ENCODE measurements at places on chromosomes 2 and 18.

GRCh38 chr2:240200230-240201051 lies 60.0 kb upstream of the OTOS start:
- DNase-seq, result no peak

GRCh38 chr2:112087346-112088020 lies 32.4 kb downstream of the TMEM87B start:
- no peak for DNase-seq

DNA sequence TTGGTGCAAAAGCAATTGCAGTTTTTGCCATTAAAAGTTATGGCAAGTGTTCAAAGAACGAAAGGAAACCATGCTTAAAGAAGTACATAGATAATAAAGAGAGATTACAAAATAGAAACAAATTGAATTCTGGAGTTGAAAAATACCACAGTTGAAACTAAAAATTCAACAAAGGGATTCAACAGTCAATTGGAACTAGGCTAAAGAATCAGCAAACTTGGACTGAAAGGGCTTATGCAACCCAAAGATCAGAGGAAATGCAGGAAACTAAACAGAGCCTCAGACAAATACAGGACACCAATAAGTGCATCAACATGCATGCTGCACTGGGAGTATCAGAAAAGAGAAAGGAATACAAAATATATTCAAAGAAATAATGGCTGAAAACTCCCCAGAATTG lies 40.3 kb downstream of the UXS1 start:
- no peak for DNase-seq

DNA sequence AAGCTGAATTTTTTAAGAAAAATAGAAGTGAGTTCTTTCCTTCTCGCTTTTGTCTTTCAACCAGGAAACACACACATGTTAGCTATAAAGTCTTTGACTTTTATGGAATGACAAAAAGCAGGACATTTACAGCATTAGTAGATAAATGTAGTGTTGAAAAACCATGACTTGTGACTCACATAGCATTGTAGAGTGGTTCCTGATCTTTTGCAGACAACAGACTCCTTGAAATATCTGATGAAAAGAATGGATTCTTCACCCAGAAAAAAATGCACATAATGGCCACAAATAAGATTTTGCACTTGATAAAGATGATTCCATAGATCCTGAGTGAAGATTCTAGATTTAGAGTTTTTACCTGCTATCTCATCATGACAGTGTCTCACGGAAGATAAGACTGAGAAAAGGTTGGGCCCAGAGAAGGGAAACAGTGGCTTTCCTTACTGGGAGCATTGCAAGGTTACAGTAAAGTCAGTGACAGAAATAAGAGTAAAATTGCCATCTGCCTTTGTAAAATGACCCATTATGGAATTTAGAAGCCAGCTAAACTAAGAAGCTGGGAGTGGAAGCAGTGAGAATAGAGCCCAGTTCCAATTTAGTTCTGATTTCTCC lies 14.0 kb downstream of the SMARCAL1 start:
- DNase-seq, result no peak

DNA sequence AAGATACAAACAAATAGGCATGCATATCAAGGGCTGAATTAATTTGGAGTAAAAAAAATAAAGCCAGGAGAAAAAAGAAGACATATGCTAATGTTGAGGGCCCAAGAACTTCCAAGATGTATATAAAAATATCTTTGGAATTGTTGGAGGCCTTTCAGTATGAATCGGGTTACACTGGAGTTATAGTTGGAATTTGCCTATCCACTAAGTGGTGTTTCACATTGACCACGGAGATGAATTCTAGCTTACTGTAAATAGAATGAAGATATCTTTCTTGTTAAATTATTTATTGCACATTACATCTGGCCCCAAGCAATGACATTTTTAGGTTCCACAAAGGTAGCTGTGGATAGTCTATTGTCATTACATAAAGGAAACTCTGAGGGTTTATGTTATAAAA lies 38.5 kb upstream of the TRIB2 start:
- DNase-seq, result no peak

DNA sequence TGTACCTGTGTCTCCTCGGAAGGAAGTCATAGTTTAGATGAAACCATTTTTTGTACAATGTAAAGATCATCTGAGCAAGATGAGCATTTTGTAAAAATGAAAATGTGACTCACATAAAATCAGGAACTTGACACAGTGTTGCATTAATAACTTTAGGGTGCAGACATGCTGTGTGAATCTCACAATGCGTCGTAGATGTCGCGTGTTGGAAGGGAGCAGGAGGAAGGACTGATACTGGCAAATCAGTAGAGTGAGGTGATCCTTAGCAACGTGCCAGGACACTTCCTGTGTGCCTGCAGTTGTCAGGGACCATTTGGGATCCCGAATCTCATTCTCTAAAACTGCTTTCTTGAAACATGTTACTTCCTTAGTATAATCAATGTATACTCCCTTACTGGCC lies 103.1 kb downstream of the SH3BP4 start:
- DNase-seq, result no peak

GRCh38 chr2:195656859-195657633 lies at the start of gene SLC39A10:
Gene SLC39A10 (plus strand): TSS chr2:195657226. CDS start chr2:195680043, 22,817 bp downstream.
- DNase-seq, result peak; percentile 97

- DNase-seq, result peak; percentile 81
Measured at GRCh38 chr2:191166111-191166755, 15.4 kb upstream of the STAT4 start.

- DNase-seq, result no peak
Measured at GRCh38 chr2:150872756-150873395, 385.4 kb upstream of the RND3 start.

DNA sequence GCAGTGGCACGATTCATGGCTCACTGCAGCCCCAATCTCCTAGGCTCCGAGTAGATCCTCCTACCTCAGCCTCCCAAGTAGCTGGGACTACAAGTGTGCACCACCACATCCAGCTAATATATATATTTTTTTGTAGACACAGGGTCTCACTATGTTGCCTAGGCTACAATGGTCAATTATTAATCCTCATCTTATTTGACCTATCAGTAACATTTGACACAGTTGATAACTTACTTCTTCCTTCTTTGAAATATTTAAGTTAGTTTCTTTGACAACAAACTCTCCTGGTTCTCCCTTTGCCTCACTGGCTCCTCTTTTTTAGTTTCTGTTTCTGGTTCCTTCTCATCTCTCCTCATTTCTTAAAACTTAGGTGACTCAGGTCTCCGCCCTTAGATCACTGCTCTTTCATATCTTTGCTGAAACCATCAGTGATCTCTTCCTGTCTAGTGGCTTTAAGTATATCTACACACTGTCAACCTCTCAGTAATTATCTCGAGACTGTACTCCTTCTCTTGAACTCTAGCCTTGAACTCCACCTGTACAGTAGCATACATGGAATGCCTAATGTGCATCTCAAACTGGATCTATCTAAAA lies 11.5 kb downstream of the PGAP1 start:
- no peak for DNase-seq

GRCh38 chr2:3127710-3128109 lies 249.9 kb downstream of the EIPR1 start:
- DNase-seq, result no peak

- DNase-seq, result no peak
Measured at GRCh38 chr18:35028536-35028935, 12.7 kb upstream of the MAPRE2 start.

DNA sequence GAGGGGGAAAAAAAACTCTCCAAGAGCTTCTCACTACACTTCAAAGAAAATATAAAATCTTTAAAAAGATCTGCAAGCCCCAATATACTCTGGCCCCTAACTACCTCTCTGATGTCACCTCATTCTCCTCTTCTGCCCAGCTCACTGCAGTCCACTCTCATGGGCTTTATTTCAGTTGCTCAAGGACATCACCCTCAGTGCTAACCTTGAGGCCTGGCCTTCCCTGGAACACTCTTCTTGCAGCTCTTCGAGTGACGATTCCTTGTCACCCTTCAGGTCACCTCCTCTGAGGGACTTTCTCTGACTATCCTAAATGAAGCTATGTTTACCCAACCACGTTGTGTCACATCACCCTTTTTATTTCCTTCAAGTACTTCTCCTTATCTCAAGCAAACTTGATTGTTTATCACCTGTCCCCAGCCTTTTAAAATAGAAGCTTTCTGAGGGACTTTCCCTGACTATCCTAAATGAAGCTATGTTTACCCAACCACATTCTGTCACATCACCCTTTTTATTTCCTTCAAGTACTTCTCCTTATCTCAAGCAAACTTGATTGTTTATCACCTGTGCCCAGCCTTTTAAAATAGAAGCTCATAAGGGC lies 10.4 kb downstream of the RTTN start:
- DNase-seq, result no peak

DNA sequence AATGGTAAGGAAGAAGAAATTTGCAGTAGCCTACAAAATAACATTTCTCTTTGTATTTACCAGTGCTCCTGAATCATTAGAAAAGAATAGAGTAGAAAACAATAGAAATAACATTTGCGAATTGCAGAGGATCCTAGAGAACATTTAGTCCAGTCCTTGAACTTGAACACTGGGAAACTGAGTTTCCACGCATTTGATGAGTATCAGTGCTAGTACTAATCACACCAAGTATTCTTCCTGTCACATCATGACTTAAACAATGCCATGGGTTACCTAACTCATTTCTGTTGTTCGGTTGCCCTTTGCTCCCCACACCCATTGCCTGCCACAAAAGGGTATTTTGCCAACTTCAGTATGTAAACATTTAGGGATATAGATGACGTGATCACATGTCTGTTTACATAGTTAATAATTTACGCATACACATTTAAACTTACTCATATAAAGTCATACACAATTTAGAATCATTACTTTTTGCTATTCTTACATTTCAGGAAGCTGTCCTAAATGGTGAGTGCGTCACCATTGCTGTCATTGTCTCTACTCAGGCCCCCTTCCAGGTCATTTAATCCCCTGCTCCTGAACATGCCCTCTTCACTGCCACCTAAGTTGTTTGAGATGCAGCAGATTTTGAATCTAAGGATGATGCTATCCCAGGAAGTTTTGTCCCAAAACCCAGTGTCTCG lies 42.3 kb downstream of the CRIM1 start:
- DNase-seq, result no peak

Data from mammary epithelial cell (primary cell).